ENCODE measurements at places on chromosomes 7 and 10.

DNA sequence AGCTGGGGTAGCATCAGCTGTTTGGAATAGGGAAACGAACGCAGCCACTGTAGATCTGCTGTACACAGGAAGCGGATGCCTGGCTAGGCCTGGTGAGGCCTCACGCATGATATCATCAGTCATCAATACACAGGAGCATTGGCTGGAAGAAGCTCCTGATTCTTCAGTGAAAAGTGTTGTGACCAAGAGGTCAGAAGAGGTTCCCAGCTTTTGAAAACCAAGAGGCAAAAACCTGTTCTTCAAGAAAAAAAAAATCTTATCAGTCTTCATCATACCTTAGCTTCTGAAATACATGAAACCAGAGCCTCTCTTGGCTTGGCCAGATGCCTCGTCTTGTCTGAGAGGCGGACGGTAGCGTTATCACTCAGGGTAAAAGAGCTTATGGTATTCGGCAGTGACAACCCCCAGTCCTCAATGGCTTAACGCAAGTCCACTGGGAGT is 139.3 kb upstream of the TCF7L2 start:
- no peak for DNase-seq

- DNase-seq: no peak
Measured at GRCh38 chr7:16661924-16662323, 15.9 kb downstream of the BZW2 start.

- DNase-seq: no peak
Measured at GRCh38 chr10:88541116-88541626, 41.9 kb downstream of the RNLS start.

- DNase-seq: no peak
Measured at GRCh38 chr10:88791924-88792323, 10.6 kb upstream of the LIPM start.

DNA sequence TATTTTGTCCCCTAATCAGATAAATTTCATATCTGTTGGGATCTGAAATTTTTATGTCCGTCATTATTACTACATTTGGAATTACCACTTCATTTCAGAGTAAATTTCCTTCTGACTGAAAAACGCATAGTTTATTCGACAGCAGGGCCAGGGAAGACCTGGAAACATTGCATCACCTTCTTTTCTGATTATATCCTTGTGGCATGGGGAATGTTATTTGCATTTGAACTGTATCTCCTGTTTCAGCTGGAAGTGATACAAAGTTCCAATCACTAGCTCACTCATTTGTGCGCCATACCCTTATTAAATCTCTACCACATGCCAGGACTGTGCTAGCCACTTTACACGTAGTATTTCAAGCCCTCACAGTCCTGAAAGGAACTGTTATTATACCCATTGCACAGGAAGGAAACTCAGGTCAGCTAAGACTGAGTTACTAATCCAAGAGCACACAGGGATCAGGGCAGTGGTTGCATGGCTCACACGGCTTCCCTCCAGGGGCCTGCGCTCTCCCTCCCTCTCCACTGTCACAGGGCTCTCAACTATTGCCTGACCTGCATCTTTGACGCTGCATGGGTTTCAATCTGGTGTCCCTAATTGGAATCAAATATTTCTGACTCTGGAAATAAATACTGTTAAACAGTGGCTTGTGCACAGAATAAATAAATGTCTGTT is 84.4 kb upstream of the NANOS1 start:
- no peak for DNase-seq

GRCh38 chr7:46606761-46607160 is 685.7 kb upstream of the IGFBP3 start:
- no peak for DNase-seq

- no peak for DNase-seq
Measured at GRCh38 chr10:114881901-114882300, 56.1 kb upstream of the TRUB1 start.

DNA sequence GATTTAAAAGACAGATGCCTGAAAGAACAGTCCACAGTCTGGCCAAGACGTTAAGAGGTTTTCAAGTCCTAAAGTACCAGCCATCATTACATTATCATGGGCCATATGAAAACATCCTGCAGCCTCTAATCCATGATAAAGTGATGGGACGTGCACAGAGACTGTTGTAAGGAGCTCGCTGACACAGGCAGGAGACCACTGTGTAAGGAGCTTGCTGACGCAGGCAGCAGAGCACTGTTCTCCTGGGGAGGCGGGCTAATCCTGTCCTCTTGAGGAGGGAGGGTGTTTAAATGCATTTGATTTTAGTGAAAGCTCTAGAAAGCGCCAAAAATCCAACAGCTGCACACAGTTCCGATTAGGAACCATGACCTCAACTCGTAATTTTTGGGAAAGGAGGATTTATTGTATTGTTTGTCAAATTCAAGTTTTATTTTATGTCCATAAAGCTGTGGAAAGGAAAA is 16.9 kb downstream of the SVIL start:
- DNase-seq: no peak

- no peak for DNase-seq
Measured at GRCh38 chr10:110758898-110759297, 112.8 kb upstream of the PDCD4 start.

- DNase-seq: no peak
Measured at GRCh38 chr10:62960416-62960815, 144.2 kb upstream of the EGR2 start.

GRCh38 chr7:140304191-140304799 is 94.0 kb downstream of the SLC37A3 start:
- DNase-seq: no peak

- no peak for DNase-seq
Measured at GRCh38 chr7:24334012-24334411, 50.0 kb downstream of the NPY start.

DNA sequence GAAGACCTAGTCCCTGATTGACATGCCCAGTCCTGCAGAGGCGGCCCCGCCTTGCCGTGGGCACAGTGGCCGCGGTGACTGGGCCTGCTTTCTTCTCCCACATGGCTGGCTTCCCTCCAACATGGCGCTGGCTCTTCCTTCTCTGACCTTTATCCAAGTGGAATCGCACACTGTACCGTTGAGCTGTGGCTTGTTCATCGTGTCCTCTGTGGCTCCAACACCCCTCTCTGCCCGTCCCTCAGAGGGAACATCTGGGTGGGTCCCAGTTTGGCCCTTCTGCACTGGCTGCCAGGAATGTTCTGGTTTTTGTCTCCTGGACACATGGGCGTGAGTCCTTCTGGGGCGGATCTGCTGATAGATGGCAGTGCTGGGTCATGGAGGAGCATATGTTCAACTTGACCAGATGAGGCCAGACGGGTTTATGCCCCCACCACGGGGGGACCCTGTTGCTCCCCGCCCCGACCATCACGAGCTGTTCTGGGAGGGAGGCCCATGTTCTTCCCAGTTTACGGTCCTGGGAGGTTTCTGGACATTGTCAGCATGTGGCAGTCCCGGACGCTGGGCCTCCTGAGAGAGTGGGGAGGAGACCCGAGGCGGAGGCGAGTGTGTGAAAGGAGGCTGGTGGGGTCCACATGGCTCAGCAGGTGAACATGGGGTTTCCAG is 63.5 kb downstream of the LHPP start:
- no peak for DNase-seq

DNA sequence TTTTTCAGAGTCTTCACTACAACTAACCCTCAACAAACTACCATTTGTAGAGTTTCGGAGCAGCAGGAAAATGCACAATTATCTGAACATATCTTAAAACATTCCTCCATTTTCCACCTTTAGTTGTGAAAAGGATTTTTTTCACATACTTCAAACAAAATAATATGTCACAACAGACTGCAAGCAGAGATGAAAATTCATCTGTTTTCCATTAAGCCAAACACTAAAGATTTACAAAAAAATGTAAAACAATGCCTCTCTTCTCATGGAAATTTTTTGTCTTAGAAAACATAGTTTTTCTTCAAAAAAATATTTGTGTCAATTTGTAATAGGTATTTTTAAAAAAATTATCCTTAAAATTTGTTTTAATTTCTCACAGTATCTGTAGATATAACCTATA is 98.9 kb downstream of the ARHGAP12 start:
- DNase-seq: no peak

- DNase-seq: no peak
Measured at GRCh38 chr7:7331523-7331922, 149.2 kb downstream of the C1GALT1 start.

GRCh38 chr10:3955955-3956617 is 171.1 kb upstream of the KLF6 start:
- no peak for DNase-seq

- DNase-seq: no peak
Measured at GRCh38 chr7:3482147-3482921, 181.3 kb downstream of the SDK1 start.

DNA sequence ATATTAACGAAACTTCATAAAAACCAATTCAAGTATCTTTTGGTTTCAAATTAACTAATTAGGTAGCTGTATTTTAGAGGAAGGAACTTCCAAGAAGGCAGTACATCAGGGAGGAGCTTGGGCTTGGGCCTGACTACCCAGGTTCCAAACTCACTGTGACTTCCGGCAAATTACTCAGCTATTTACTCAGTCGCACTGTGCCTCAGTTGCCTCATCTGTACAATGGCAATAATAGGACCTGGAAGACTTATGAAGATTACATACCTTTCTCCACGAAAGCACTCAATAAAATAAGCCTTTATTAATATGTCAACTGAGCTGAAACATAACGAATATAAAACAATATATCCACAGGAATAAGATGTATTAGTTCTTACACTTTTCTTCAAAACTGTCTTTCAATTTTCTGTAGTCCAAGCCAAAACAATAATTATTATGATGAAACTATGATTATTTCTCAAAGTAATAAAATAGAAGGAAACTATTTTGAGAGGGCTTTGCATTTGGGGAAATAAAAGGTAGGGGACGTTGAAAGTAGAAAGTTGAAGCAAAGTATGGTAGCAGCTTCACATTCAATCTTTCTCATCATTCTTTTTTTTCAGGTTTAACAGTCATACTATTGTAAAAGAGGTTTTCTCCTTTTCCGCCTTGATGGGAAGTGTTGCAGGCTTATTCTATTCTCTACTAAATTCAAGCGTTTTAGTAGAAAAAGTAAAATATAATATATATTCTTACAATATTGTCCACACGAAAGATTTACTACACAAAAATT is 10.5 kb upstream of the EBLN1 start:
- DNase-seq: no peak

- DNase-seq: no peak
Measured at GRCh38 chr10:99926925-99927720, 82.6 kb downstream of the DNMBP start.

- DNase-seq: no peak
Measured at GRCh38 chr10:113983552-113983951, 60.1 kb upstream of the ADRB1 start.

- no peak for DNase-seq
Measured at GRCh38 chr10:104251443-104251842, 3.2 kb upstream of the GSTO1 start.

- no peak for DNase-seq
Measured at GRCh38 chr7:75033826-75034225, 39.8 kb downstream of the RCC1L start.

- DNase-seq: no peak
Measured at GRCh38 chr10:73641328-73642060, at the start of gene MYOZ1. Gene MYOZ1 (minus strand): TSS chr10:73641474. CDS start chr10:73640017, 1,457 bp downstream.

- no peak for DNase-seq
Measured at GRCh38 chr10:128825626-128826025, 641.4 kb upstream of the MGMT start.

DNA sequence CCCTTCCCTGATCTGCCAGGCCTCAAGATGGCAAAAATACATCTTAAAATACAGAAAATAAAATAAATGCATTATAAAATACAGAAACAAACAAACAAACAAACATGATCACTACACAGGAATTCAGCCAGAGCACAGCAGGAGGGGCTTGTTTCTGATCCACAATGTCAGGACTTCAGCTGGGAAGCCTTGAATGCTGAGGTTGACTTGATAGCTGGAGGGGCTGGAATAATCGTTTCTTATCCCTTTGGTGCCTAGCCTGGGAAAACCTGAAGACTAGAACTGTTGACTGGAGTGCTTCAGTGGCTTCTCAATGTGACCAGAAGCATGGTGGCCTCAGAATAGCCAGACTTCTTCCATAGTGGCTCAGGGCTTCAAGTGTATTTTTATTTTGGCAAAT is 9.2 kb upstream of the MARVELD1 start:
- DNase-seq: no peak

- no peak for DNase-seq
Measured at GRCh38 chr7:125445836-125446235, 516.2 kb upstream of the POT1 start.

GRCh38 chr7:37410305-37411229 is 38.1 kb downstream of the ELMO1 start:
- DNase-seq: no peak

GRCh38 chr10:97861097-97861750 is 11.6 kb downstream of the GOLGA7B start:
- peak; percentile 44 for DNase-seq

GRCh38 chr10:4281190-4281825 is 496.3 kb upstream of the KLF6 start:
- DNase-seq: no peak

DNA sequence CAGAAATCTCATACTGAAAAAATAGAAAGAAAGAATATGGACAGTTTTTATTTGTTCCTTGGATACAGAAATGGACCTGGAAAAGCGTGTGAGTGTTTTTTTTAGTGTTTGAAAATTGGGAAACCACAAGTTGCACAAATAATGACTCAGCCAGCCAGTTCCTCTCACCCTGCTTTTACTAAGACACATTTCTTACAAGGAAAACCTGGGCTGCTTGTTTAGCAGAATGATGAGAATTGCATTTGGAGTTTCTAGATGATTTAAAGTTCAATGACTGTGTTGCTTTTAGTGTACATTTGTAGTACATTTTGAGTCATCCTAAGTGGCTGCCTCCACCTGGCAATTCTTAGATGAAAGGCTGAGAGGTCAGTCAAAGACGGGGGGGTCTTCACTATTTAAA is 218.7 kb downstream of the ABCA13 start:
- DNase-seq: no peak

DNA sequence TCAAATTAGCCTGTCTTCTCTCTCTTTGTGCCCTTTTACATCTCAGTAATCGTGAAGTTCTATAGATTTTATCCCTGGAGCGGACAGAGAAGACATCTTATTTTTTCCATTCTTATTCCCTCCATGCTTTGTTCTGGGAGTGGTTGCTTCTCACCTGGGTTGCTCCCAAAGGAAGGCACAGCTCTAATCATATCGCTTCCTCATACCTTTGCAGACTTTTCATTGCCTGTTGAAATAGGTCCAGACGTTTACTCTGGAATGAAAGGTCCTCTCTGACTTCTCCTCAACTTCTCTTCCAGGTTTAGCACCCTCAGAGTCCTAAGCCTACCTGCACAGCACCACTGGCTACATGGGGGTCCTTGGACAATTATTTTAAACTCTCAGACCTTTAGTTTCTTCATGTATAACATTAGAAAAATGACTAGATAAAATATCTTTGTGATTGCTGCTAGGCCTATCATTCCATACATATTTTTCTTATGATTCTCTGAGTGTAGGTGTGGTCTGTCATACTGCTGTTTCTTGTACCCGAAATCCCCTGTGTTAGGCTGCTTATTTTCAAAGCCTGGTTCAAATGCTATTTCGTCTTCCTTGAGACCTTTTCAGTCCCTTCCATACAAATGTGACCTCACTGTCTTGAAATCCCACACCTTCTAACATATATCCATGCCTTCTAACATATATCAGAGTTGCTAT is 418.1 kb downstream of the GFRA1 start:
- no peak for DNase-seq

All from nucleus accumbens (tissue), 56 donors.